ENCODE measurements at places on chromosomes 2 and 18. TPM values are rescaled to one million over a fixed set of nuclear protein-coding genes. Genes with fewer than 3 reads are reported as not detected.
A peak's percentile ranks its signal among the peaks of the same experiment; 100 is the strongest.

GRCh38 chr18:35334821-35335220 is 9.4 kb downstream of the ZNF24 start:
- DNase-seq = no peak

DNA sequence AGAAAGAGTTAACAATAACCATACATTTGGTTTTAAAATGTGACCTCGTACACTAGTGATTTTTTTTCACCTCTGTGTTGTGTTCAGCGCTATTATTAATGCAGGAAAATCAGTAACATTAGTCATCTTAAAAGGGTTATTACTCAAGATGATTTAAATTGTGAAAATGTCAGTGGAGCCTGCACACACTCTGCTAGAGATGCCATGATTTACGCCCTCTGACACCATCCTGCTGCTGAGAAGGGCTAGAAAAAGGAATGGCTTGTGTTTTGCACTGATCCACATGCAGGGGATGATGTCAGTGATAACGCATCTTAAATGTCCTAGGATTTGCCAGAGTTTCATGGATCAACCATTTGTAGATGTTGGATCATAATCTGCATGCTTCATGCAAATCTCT is 121.3 kb upstream of the BOD1L2 start:
- DNase-seq = no peak

DNA sequence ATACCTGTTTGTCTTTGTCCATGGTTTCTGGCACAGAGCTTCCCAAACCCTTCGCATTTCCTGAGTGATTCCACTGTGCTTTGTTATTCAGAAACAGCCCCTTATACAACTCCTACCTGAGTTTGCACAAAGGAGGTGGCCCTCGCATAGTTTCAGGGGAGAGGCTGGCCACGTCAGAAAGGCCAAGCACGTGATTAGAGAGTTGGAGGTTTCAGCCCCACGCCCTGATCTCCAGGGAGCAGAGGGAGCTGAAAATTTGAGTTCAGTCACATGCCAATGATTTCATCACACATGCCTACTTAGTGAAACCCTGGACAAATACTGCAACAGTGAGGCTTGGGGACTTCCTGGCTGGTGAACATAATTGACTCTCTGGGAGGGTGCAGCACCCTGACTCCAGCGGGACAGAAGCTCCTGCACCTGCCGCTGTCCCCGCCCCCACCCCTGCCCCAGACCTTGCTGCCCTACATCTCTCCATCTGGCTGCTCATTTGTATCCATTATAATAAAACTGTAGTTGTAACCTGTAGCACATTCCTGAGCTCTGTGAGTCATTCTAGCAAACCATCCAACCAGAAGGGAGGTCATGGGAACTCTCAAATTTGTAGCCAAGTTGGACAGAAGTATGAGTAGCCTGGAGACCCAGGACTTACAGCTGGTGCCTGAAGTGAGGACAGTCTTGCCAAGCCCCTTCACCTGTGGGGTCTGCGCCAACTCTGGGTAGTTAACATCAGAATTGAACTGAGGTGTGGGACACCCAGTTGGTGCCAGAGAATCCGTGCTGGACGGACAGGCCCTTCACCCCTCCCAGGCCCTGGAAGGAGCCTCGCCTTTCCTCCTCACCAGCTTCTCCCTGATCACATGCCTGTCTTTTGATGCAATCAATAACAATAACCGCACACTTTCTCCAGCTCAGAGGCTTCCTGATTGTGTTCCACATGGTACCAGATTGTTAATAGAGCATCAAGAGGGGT is 224.3 kb downstream of the ANAPC1 start:
- peak; percentile 76 for DNase-seq

DNA sequence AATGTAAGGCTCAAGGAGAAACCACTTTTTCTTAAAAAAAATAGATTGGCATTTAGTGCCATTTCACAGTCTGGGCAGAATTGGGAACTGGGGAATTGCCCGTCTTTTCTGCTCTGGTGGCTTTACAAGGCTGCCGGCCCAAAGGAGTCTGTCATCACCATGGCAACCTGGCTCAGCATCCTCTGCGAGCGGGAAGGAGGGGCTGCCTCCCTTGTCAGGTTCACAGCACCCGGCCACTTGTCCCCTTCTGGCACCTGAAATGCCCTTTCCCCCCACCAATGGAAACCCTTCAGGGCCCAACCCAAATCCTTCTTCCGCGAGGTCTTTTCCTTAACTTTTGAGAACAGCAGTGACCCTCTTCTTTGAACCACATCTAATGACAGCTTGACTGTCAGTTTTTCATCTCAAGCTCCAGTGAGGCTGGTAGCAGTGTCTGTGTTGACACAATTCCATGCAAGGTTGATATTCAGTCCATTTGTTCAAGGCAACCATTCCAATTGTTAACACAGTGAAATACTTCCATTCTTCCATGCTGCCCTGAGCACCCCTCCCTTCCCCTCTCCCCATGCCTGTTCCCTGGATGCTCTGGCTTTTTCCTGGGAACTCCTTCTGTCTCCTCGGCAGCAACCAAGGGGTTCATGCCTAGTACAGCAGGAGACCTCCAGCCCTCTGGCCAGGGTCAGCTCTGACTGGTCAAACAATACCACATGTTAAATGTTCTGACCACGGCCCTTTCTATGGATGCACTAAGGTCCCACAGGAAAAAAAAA is 79.6 kb downstream of the DNER start:
- DNase-seq = no peak

- no peak for DNase-seq
Observed at GRCh38 chr2:222736301-222736700, 64.8 kb downstream of the MOGAT1 start.

DNA sequence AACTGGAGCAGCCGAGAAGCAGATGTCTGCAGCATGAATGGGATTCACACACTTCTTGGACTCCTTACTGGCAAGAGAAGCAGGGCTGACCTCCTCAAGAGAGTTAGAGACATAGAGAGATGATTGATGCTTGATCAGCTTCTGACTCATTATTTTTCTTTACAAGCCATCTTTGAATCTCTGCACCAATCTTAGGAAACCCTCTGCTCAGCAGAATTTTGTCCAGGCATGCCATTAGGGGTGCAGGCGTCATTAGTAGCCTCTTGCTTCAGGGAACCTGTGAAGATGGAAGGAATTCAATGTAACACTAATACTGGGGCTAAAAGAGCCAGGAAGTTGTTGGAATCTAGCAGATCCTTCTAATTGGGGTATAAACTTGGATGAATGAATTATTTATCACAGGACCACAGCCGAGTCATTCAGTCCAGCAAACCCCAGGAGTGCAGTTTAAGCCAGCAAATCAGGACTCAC is 151.8 kb downstream of the MGAT5 start:
- DNase-seq = no peak

DNA sequence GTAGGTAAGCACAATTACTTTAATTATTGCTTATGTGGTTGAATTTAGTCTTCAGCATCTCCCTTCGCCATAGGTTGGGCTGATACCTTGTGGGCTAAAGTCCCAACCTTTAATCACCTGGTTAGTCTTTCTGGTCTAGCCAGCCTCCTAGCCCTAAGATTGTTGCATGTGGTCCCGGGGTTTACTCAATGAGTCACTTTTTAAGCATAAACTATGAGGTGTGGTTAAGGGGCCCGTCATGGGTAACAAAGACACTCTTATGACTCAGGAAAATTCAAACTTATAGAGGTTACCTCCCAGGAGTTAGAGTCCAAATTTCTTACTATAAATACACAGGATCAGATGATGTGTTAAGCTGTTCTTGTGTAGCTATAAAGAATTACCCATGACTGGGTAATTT is 841.6 kb downstream of the TRIB2 start:
- no peak for DNase-seq

- DNase-seq = no peak
Observed at GRCh38 chr2:20620271-20620681, 30.6 kb downstream of the HS1BP3 start.

DNA sequence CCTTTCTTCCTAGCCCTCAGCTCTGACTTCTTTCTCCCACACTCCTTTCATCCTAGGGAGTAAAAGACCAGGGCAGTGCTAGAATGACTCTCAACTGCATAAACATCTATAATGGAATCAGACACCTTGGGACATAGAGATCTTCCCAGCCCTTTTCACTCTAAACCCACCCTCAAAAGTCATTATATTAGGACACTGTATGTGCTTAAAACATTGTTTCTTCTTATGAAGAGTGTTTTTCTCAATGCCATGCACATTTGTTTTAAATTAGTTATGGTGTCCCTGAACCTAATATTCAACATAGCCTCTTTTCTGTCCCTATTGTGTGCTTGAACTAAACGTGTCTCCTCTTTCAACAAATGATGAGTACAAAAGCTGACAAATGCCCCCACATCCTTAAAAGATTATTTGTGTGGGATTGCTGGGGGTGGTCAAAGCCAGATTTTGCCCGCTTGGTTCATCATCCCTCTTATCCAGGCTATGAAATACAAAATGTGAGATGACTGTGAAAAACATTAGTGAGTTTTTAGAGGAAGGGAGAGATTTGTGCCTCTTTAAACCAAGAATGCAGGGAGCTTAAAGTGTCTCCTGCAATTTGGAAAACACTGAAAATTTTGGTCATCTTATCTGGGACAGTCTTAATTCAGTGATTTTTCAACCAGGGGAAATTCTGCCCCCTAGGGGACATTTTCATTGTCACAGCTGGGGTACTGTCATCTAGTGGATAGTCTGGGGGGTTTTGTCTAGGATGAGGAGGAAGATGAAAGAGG is 29.0 kb downstream of the SERPINB5 start:
- no peak for DNase-seq

GRCh38 chr2:119544075-119544938 is at the start of gene CFAP221:
CFAP221 (plus strand) TSS chr2:119544449; CDS start chr2:119546132, 1,683 bp downstream.
- peak; percentile 80 for DNase-seq

- no peak for DNase-seq
Observed at GRCh38 chr2:20744366-20745335, 77.7 kb downstream of the GDF7 start.

DNA sequence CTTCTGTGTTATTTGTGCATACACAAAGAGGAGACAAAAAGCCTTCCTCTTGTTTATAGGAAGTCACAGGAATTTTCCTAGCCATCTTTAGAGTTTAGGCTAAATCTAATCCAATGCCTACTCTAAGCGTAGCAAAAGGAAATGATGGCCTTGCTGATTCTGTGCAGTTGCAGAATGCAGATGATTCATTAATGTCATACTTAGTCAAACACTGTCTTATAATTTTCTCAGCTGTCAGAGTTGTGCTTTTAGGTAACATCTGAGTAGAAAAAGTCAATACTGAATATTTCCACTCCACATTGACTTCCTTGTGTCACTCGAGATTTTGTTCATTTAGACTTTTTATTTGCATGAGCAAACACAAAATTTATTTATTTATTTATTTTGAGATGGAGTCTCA is 157.9 kb upstream of the FOSL2 start:
- DNase-seq = no peak

- no peak for DNase-seq
Observed at GRCh38 chr2:159186462-159186861, 100.0 kb downstream of the WDSUB1 start.

Gene CYTIP
- 1.7 TPM for polyA plus RNA-seq

Gene CD8A
- polyA plus RNA-seq = 0.37 TPM

Gene ATOH8
- polyA plus RNA-seq = 15.6 TPM

Gene CCT4
- polyA plus RNA-seq = 157 TPM

Gene SERPINB13
- polyA plus RNA-seq = not detected

Gene NDC80
- polyA plus RNA-seq = 26.3 TPM

Gene C2orf15
- polyA plus RNA-seq = 9.6 TPM

Gene SP140L
- 10.2 TPM for polyA plus RNA-seq
